Pancreas (tissue), 10 donors: ENCODE measurements at places on chromosomes 7 and 10. TPM values are rescaled to one million over a fixed set of nuclear protein-coding genes. Genes with fewer than 3 reads are reported as not detected.

BAG3 gene
- 13.4 TPM for total RNA-seq

CYP26C1 gene
- total RNA-seq, result 0.09 TPM

PTPN20 gene
- 1.4 TPM for total RNA-seq

MARVELD1 gene
- 11.8 TPM for total RNA-seq

LIPK gene
- total RNA-seq, result not detected

PLAC9 gene
- total RNA-seq, result 3.1 TPM

HOXA5 gene
- total RNA-seq, result 0.24 TPM
